HL-60 (cell line): ENCODE measurements at places on chromosomes 2 and 18.

DNA sequence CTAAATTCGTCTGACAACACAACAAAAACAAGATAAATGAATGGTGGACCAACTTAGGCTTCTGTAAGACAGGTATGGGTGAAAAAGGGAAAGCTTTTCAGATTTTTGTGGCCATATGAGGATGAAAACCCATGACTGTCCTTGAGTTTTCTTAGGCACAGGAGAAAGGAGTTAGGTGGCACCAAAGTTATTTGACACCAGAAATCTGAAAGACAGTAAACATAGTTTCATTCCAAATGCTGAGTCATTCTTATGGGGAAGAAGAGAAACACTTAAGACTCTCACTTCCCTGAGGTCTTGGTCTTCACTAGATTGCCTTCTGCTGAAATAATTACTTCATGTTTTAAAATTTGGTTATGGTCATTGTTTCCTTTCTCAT lies 5.2 kb upstream of the GPD2 start:
- peak; percentile 10 for DNase-seq

DNA sequence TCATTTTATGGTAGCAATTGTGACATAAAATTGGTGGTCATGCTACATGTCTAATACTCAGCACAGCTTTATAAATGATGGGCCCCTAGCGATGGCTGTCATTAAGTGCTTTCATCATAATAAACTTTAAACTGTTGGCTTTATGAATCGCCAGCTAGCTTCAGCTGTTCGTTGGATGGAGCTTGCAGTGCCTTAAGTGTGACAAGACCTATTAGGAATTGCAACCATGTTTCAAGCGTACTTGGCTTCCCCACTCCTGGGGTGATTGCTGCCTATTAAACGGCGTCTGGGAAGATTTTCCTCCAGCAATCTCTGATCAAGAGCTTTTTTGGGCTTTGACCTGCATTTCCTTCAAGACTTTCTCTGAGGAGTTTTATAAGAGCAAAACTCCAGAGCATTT lies 164.5 kb upstream of the SIX3 start:
- DNase-seq: no peak

DNA sequence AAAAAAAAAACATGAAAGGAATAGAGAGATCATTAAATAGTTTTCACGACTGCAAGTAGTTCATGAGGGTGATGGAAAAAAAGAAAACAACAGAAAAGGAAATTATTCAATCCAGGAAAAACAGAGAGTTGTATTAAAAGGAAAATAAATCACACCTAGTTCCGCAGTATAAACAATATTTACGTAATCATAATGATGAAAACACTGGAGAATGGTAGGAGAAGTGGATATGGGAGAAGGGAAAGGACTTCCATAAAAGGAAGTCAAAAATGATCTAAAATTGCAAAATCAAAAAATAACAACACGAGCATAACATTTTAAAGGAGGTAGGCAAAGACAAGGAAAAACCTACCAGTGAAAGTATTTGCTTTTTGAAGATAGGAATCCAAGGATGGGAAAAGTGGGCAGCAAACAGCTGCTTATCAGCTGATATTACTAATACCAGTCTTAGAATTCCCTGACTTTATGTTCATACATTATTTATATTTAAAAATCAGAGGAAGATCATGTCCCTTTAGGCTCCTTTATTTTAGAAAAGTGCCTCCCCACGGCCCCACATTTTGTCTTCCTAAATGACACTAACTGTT lies 160.8 kb downstream of the NBAS start:
- DNase-seq: no peak

DNA sequence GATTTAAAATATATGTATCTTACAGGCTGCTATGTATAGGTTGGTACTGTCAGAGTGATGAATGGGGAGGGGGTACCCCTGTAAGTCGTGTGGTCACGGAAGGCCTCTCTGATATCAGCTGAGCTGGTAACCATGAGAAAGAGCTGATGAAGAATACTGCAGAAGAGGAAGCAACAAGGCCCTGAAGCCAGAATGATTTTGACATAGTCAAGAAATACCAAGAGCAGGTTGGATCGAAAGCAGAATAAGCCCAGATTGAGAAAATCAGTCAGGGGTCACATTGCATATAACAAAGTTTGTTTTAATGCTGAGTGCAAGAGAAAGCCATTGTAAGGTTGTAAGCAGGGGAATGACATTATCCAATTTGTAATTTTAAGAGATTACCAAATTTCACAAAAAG lies 57.3 kb downstream of the UNC50 start:
- no peak for DNase-seq

GRCh38 chr2:116145031-116145430 lies 1669.5 kb upstream of the DDX18 start:
- DNase-seq: no peak

DNA sequence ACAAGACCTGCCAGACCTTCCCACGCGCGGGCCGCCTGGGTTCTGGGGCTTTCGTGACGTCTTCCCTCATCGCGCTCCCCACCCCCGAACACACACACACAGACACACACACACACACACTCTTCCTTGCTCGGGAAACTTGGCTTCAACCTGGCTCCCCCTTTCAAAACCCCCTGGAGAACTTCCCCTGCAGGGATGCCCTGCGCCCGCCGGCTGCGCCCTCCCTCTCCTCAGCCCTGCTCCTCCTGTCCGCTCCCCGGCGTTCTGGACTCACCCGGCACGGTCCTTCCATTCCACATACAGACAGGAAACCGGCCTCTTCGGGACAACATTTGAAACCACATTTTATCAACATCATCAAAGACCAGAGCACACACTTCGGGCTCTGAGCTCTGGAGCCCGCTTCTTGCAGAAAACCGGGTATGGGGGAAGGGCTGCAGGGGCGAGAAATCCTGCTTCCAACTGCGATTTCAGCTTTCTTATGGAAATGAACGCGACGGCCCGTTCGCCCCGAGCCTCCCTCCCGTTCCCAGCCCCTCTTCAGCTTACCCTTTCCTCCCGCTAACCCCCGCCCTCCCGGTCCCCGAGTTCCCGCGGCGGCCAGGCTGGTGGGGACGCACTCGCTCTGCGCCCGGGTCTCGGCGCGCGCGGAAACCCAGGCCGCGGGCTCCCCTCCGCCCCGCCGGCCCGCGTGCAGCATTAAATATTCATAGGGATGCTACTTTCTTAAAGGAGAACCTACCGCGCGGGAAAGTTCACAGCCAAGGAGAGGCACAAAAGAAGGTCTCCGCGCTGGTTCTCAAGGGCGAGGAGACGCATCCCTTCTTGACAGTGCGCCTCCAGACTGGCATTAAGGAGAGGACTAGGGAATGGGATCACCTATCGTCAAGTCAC lies 18.3 kb downstream of the POU3F3 start:
- DNase-seq: no peak

DNA sequence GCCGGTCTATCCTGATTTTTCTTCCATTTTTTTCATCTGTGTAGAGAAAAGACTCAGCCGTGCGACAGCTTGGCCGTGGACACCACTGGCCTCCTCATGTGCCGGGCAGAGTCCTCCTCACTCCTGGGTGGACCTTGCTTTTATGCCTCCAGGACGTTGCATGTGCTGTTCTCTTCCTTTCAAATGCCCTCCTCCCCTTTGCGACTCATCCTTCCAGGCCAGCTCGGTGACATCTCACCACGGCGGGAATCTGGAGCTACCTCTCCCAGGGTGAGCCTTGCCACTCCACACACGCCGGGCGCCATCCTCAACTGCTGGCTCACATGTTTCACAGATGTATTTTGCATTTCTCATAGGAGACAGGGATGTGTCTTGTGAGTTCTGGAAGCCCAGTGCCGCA lies 198.5 kb upstream of the HDAC4 start:
- DNase-seq: no peak

DNA sequence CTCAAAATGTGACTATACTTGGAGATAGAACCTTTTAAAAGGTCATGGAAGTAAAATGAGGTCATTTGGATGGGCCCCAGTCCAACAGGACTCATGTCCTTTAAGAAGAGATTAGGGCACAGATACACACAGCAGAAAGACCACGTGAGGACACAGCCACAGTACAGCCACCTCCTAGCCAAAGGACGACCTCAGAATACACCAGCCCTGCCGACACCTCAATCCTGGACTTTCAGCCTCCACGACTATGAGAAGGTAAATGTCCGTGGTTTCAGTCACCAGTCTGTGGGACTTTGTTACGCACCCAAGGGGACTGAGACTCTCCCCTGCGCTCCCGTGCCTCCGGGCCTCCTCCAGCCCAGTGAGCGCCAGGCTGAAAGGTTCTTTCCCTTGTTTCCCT lies 30.2 kb upstream of the HPCAL1 start:
- no peak for DNase-seq

GRCh38 chr2:3256605-3257004 lies 121.0 kb downstream of the EIPR1 start:
- DNase-seq: no peak

- no peak for DNase-seq
Measured at GRCh38 chr18:23073996-23074606, 61.2 kb upstream of the CABLES1 start.

GRCh38 chr2:140011287-140011686 lies 1231.1 kb upstream of the NXPH2 start:
- no peak for DNase-seq

DNA sequence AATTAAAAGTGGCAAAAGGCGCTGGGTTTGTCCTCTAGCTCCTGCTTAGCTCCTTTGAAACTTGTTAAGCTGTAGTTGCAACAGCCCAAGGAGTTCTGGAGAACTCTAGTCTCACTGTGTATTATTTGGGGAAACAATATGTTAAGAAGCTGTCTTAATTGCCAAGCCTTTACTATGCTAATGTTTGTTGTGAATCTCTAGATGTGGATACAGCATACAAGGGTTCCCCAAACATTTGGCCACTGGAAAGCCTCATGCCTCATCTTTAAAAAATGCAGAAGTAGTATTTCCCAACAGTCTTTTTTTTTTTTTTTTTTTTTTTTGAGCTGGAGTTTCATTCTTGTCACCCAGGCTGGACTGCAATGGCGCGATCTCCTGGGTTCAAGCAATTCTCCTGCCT lies 236.7 kb downstream of the PRKCE start:
- peak; percentile 50 for DNase-seq

- no peak for DNase-seq
Measured at GRCh38 chr2:9211496-9211895, 4.9 kb downstream of the ASAP2 start.

- DNase-seq: no peak
Measured at GRCh38 chr18:9926223-9926894, 12.5 kb downstream of the VAPA start.

DNA sequence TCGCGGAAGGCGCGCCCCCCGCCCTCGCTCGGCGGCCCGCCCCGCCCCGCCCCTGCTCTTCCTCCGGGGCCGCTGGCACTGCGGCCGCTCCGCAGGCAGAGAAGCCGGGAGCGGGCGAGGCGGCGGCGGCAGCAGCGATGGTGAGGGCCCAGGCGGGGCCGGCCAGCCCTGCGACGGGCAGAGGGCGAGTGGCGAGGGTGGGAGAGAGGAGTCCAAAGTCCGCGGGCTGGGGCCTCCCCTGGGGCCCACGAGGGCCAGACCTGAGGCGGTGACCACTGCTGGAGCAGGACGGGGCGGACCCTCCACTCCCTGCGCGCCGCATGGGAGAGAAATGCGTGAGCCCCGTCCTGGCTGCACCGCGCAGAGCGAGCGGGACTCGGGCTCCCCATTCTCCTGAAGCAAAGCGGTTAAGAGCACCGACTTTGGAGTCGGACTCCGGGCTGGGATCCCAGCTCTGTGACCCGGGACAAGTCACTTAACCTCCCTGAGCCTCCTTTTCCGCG lies at the start of gene VAMP5:
VAMP5 (plus strand) TSS at position 78 of the 503 bp plus-strand sequence; CDS start at position 138, 60 bp downstream.
- no peak for DNase-seq

DNA sequence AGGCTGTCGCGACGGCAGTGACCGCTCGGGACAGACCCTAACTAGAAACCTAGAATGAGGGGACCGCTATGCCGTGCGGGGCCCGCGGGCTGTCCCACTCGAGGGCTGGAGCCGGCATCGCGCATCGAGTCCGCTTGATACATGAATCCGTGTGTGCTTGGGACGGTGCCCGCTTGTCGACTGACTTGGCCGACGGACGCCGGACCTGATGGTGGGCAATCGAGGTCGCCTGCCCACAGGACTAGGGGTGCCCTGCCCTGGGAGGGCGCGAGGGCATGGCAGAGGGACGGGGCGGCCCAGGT lies 749 bp upstream of the PTMA start:
- DNase-seq: no peak

- no peak for DNase-seq
Measured at GRCh38 chr2:1601471-1602277, 142.6 kb downstream of the PXDN start.

- no peak for DNase-seq
Measured at GRCh38 chr2:38601463-38602135, 1.1 kb downstream of the HNRNPLL start.

DNA sequence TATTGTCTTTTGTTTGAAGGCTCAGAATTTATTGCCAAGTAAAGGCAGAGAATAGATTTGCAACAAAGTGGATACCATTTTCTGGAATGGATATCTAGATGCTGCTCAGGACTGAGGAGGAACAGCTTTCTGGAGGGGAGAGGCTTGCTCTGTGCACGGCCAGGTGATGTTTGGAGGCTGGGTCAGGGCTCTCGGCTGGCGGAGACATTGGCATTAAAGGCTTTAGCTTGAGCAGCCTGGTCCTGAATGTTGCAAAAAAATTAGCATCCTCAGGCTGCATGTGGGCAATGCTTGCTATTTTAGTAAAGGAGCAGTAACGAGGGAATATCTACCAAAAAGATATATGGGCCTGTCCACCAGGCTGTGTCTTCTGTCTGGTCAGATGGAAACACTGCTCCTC lies 20.4 kb downstream of the RNF144A start:
- no peak for DNase-seq

DNA sequence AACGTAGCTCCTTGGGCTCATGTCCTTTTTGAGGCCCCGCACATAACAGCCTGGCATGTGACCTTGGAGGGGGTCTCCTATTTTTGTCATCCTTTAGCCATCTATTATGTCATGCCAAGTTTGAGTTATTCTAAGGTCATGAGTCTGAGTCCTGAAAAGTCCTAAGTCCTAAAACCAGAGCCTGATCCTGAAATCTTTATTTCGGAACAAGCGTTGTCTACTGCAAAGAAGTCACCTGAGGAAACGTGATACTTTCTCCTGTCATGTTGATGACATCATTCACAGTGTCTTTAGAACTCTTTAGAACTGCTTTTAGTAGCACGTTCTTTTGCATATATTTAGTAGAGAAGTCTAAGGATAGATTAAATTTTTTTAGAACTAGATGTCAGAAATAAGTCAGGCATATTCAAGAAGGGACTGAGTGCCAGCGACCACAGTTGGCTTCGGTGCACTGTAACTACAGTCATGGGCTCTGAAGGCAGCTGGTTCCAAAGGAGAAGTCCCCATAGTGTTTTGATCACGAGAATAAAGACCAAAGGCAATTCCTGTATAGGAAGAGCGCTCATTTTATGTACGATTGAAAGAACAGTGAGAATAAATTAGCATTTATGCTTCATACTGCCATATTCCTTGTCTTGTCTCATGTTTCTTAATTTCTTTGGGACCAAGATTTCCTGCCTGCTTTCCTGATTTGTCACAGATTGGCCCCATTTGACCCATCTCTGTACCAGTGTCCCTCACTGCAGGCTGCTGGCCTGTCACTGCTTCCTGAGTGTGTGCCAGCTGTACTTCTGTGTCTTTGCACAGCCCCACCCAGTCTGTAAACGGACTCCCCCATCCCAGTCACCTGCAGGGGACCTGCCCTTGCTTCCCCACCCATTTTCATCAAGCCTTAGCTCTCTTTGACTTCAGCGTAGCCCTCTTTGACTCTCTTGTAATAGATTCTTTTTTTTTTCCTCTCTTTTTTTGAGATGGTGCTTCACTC lies 75.8 kb downstream of the ASAP2 start:
- no peak for DNase-seq

- no peak for DNase-seq
Measured at GRCh38 chr2:160399880-160400279, 93.7 kb downstream of the RBMS1 start.
